ENCODE measurements at places on chromosomes 12 and 14.

GRCh38 chr12:104438134-104438533 is 18.6 kb upstream of the CHST11 start:
- DNase-seq: no peak

- DNase-seq: no peak
Measured at GRCh38 chr12:75727577-75727976, 216.2 kb upstream of the KRR1 start.

DNA sequence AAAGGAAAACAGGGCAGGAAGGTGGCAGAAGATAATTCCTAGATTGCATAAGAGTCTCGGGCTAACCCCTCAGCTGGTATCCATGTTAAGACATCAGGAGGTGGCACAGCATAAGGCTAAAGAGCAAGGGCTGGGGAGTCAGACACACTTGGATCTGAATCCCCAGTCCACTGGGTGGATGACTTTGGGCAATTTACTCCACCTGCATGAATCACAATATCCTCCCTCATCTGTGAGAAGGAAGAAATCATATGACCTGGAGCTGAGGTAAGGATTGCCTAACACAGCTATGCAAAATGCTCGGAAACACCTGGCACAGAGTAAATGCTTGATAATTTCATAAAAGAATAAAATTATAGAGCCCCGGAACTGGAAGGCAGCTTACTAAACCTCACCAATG is 217.9 kb downstream of the PIK3C2G start:
- no peak for DNase-seq

DNA sequence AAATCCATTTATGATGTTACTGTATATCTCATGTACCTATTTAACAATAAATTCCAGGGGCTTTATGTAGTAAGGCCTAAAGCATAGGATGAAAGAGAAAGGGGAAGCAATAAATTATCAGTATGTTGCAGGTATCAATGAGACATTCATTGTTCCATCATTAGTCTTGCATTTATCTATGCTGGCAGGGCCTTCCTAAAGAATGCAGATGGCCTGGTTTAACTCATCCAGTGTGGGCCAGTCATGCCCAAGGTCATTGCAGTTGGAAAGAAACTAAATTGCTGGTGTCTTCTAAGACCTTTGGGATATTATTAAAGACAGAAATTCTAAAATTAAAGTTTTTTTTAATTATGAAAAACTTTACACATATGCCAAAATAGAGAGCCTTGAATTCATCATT is 98.3 kb downstream of the AVPR1A start:
- no peak for DNase-seq

DNA sequence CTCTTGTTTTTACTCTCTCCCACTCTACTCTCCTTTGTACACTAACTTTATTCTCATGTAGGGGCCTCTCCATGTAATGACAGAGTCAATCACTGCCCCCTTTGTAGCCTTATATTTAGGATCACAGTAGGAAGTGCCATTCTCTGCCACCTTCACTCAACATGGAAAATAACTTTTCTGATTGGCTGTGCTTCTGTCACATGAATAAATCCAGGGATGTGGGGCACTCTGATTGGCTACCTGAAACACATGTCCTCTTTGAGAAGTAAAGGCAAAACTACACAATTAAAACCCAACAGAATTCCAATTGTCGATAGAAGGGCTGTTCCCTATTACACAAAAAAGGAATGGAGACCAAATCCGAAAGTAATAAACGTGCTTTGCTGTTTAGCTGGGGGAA is at the start of gene RNASE9:
Gene RNASE9 (minus strand): TSS at position 87 of the 400 bp plus-strand sequence.
- no peak for DNase-seq

GRCh38 chr12:116876151-116876869 is 4.9 kb downstream of the HRK start:
- no peak for DNase-seq

DNA sequence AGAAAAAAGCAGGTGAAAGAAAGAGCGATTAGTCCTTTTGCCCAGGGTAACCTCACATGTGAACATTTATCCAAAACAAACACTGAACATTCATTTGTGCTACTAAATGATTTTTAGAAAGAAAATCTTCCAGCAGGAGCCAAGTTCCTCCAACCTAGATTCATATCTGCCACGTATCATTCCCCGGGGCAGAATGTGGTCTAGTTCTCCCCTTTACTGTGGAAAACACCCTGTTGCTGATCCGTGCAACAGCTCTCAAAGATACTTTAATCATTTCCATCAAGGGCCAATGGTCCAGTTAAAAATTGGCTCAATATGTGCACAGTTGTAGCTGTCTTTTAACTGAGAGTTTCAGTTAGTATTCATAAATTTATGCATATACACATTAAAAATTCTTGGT is 479.1 kb downstream of the ATP23 start:
- DNase-seq: peak; percentile 35

DNA sequence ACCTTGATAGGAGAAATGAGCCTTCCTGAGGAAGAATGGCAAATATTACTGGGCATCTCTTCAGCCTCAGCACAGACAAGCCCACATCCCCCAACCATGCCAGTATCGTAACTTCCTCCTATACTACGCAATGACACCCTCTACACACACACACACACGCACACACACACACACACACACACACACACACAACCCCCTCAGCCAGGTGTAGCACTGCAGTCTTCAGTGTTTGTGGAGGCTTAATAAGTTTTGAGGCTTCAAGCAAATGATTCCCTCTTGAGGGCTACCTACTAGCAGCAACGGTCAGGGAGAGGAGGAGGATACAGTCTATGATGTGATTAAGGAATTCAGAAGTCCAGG is 1.6 kb downstream of the DGKA start:
- peak; percentile 43 for DNase-seq

DNA sequence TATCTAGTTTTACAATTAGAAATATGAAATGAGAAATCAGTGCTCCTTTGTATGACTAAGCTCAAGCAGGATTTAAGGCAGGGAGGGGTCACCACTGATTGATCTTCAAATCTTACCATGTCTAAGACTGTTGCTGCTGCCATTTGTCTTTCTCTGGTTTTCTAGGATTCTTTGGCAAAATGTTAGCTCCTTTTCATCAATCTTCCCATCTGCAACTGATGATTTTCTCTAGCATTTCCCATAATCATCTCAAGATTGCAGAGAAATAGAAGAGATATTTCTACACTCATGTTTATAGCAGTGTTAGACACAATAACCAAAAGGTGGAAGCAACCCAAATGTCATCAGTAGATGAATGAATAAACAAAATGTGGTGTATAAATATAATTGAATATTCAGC is 175.0 kb downstream of the RAD51B start:
- no peak for DNase-seq

DNA sequence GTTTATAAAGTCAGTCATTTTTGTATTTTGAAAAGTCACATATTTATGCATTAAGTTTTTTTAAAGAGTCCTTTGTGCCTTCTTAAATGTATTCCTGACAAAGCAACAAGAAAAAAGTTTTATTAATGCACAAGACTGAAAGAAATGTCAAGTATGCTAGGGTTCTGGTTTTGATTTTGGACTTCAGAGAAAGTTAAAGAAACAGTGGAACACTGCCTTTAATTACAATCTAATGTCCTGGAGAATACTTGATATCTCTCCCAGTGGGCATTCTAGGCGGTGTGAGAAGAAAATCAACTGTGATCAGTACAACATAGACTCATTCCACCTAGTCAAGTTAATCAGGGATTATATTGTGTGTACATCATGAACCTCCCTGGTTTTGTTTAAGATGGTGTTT is 49.9 kb downstream of the PRICKLE1 start:
- DNase-seq: peak; percentile 6

GRCh38 chr12:114340231-114340630 is 65.7 kb downstream of the TBX5 start:
- DNase-seq: peak; percentile 29

DNA sequence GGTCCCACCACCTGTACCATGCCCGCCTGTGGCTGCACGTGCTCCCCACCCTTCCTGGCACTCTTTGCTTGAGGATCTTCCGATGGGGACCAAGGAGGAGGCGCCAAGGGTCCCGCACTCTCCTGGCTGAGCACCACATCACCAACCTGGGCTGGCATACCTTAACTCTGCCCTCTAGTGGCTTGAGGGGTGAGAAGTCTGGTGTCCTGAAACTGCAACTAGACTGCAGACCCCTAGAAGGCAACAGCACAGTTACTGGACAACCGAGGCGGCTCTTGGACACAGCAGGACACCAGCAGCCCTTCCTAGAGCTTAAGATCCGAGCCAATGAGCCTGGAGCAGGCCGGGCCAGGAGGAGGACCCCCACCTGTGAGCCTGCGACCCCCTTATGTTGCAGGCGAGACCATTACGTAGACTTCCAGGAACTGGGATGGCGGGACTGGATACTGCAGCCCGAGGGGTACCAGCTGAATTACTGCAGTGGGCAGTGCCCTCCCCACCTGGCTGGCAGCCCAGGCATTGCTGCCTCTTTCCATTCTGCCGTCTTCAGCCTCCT is 1.1 kb downstream of the INHBE start:
- DNase-seq: peak; percentile 65

GRCh38 chr14:56115976-56116893 is 2.0 kb upstream of the PELI2 start:
- no peak for DNase-seq

- DNase-seq: peak; percentile 25
Measured at GRCh38 chr12:96015672-96016071, 19.5 kb upstream of the HAL start.
